ENCODE measurements at places on chromosomes 6 and 20.

DNA sequence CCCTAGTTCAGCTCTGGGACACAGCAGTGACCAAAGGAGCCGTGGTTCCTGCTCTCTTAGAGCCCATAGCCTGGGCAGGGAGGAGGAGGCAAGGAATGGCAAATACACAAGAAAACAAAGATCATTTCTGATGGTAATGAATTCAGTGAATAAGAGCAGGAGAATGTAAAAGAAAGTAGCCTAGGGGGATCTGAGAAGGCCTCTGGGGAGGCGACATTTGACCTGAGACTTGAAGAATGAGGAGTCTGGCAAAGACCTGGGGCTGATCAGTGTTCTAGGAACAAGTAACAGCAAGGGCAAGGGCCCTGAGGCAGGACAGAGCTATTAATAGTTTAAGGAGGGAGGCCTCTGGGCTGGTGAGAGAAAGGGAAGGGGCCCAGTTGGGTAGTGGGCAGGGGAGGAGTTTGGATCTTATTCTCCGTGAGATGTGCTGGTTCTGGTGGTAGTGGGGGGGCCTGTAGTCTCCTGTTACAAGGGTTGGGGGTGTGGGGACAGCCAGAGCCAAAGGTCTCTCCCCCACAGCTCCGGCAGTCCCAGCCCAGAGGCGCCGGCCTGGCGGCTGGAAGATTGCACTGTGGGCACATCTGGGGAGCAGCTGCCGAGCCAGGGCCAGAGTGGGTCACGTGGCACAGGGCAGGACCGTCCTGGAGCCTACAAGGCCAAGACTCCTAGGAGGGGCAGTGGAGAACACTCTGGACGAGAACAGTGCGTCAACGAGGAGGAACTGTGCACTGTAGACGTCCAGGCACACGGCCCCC lies 9.3 kb upstream of the ID1 start:
- DNase-seq = peak; percentile 94

- no peak for DNase-seq
Observed at GRCh38 chr6:119322715-119323350, 26.7 kb downstream of the MAN1A1 start.

- no peak for DNase-seq
Observed at GRCh38 chr6:27757307-27757706, 154.9 kb downstream of the OR2B2 start.

- DNase-seq = no peak
Observed at GRCh38 chr20:34083137-34083536, 28.9 kb downstream of the EIF2S2 start.

- no peak for DNase-seq
Observed at GRCh38 chr6:167397712-167398111, 72.8 kb downstream of the TTLL2 start.

DNA sequence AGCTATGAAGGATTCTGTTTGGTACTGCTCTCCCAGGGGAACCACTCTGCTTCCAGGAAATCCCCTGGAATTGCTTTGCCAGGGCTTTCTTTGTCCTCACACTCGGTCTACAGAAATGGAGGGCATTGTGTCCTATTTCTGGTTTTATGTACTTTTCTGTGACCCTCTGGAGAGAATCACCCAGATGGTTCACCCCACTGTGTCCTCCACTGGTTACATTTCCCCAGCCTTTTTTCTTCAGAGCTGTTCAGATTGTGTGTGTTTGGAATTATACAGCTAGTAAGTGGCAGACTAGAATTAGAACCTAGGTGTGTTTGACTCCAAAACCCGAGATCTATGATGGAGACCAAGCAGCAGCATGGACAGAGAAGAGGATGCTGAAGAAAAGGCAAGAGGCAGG lies 80.8 kb downstream of the CD164 start:
- DNase-seq = no peak

- DNase-seq = no peak
Observed at GRCh38 chr6:137497721-137498463, 3.7 kb upstream of the OLIG3 start.

- no peak for DNase-seq
Observed at GRCh38 chr6:6788394-6789032, 200.0 kb downstream of the LY86 start.

GRCh38 chr6:15429141-15430110 lies 183.6 kb downstream of the JARID2 start:
- no peak for DNase-seq

- DNase-seq = no peak
Observed at GRCh38 chr6:133959667-133960368, 6.8 kb downstream of the TBPL1 start.

- DNase-seq = no peak
Observed at GRCh38 chr6:89794324-89794723, 25.3 kb downstream of the MDN1 start.

- no peak for DNase-seq
Observed at GRCh38 chr6:11404081-11404480, 133.5 kb upstream of the TMEM170B start.

GRCh38 chr6:75931011-75931680 lies 141.3 kb downstream of the IMPG1 start:
- DNase-seq = no peak

DNA sequence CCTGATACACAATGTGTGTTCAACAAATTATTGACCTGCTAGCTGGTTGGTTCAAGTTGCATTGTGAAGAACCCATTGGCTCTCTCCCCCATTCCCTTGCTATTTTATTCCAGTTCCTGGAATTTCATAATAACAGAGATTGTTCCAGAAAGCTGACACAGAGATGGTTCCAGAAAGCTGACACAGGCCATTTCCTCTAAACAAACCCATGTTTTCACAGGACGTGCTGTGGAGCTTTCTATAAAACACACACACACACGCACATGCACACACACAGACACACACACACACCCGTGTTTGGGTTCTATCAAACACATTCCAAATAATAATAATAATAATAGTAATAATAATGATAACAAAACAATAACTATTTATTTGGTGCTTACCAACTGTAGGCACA lies 259.1 kb downstream of the CLIC5 start:
- DNase-seq = no peak

- DNase-seq = no peak
Observed at GRCh38 chr6:162178666-162179065, 548.9 kb downstream of the PRKN start.

GRCh38 chr6:158003910-158004700 lies 22.4 kb downstream of the SYNJ2 start:
- no peak for DNase-seq

DNA sequence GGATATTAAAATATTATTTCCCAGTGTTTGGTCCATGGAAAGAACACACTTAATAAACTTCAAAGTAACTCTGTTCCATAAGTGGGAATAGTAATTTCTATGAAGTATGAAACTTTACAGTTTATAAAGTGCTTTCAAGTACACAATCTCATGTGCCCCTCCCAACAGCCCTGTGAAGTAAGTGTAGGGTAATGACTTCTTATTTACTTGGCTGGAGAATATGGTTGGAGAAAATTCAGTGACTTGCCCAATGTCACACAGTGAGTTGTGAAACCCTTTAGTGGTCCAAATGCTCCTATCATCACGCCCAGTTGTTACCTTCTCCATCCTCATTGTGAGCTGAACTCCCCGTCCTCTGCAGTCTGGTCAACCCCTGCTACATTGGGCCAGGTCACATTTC lies 141.2 kb downstream of the PDE7B start:
- DNase-seq = no peak

DNA sequence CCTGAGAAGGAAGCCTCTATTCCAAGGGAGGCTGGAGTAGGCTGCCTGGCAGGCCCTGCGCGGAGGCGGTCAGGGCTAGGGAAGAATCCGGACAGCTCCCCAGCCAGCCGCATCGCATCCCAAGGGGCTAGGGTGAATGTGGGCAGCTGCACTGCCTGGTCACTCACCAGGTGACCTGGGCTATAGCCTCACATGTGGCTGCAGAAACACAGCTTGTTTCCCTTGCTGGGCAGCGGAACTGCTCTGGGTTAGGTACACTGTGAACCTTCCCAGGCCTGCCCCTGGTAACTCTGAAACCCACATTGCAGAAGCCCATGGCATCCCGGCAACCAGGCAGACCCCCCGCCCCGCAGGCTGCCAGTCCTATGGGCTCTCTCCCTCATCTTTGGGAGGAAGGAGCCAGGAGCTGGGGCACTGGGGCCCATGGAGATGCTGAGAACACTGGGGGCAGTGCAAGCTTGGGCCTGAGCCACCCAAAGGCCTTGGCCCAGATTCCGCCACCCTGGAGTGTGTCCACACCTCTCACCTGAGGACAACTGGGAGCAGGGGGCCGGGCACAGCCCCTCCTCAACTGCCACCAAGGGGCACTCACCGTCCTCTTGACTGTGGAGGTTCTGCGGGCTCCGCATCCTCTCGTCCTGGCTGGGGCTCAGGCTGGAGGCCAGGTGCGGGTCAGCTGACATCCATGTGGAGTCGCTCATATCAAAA lies 111.0 kb downstream of the NOL4L start:
- no peak for DNase-seq

DNA sequence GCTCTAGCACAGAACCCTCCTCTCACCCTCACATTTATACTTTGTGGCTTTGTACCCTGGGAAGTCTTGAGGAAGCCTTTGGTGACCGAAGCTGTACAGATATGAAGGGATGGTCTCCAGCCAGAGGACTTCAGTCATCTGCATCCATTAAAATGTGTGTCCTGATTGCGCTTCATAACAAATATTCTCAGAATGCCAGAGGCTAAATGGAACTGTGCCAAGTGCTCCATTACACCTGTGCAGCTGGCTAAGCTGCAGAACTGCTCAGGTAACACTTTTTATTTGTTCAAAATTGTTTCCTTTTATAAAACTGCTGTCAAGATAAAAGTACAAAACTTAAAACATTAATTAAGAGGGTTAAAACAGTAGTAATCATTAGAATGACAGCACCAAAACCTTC lies 22.3 kb downstream of the TPBG start:
- no peak for DNase-seq

- DNase-seq = no peak
Observed at GRCh38 chr6:133504761-133505160, 263.6 kb downstream of the EYA4 start.

GRCh38 chr6:53309059-53309900 lies 39.5 kb downstream of the ELOVL5 start:
- no peak for DNase-seq

- no peak for DNase-seq
Observed at GRCh38 chr6:168078175-168078942, 653 bp downstream of the FRMD1 start.

GRCh38 chr6:166105341-166106075 lies 62.1 kb downstream of the TBXT start:
- no peak for DNase-seq

GRCh38 chr6:41643899-41644269 lies 5.6 kb downstream of the MDFI start:
- no peak for DNase-seq

GRCh38 chr6:116971959-116972358 lies 94.9 kb downstream of the RFX6 start:
- no peak for DNase-seq
